GM19239 (cell line): ENCODE measurements at places on chromosomes 6 and 20.

DNA sequence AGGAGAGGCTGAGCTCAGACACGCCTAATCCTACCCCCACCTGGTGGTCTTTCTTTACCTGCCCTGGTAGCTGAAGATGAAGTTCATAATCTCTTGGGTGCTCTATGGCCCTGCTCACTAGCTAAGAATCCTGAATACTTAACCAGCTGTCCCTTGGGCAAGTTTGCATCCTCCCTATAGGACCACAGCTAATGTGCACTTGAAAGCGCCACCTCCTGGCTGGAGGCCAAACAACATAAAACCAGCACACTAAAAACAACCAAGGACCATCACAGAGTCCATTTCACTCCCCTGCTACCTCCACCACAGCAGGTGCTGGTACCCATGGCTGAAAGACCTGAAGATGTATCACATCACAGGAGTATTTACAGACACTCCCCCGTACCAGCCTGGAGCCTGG, 155.5 kb upstream of the SLC24A3 start:
- DNase-seq, result no peak

GRCh38 chr6:124438546-124439065, 523.6 kb upstream of the RNF217 start:
- DNase-seq, result no peak

GRCh38 chr20:25565578-25566157, 19.7 kb downstream of the NINL start:
- no peak for DNase-seq

- DNase-seq, result no peak
Measured at GRCh38 chr20:1242530-1242929, 16.7 kb downstream of the RAD21L1 start.

- DNase-seq, result no peak
Measured at GRCh38 chr6:73606428-73606827, 47.4 kb downstream of the SLC17A5 start.
